ENCODE measurements at places on chromosomes 2 and 18. TPM values are rescaled to one million over a fixed set of nuclear protein-coding genes. Genes with fewer than 3 reads are reported as not detected.

- peak; percentile 16 for DNase-seq
Measured at GRCh38 chr2:233386382-233387041, 32.2 kb downstream of the DGKD start.

- DNase-seq, result no peak
Measured at GRCh38 chr2:239917125-239917956, 107.8 kb downstream of the NDUFA10 start.

GRCh38 chr18:25074925-25075324 lies 277.0 kb downstream of the ZNF521 start:
- DNase-seq, result no peak

The CABLES1 gene
- 52.5 TPM for polyA plus RNA-seq

The KIF5C gene
- 16.3 TPM for polyA plus RNA-seq

- no peak for DNase-seq
Measured at GRCh38 chr2:101176803-101177202, 25.6 kb upstream of the TBC1D8 start.

DNA sequence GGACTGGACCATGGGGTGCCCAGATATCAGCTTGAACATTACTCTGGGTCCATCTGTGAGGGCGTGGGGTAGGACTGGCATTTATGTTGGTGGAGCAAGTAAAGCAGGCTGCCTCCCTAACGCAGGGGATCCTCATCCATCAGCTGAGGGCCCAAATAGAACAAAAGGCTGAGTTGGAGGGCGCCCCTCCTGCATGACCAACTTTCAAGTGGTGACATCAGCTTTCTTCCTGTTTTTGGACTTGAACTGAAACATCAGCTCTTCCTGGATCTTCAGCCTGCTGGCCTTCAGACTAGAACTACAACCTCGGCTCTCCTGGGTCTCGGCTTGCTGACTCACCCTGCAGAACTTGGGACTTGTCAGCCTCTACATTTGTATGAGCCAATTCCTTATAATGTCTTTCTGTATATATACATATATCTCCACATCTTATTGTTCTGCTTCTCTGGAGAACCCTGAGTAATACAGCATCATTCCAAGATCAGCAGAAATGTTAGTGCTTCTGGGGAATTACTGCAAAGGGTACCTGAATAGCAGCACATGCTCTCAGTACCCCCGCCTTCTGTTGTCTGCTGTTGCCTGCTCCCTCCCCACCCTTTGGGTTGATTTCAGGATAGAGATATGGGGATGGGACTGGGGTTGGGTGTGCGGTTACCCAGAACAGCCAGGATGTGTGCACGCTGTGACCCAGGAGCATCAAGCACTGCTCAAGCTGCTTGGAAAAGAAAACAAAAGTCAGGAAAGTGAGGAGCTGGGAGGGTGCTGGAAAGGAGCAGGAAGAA lies 20.0 kb downstream of the TMEM127 start:
- no peak for DNase-seq

DNA sequence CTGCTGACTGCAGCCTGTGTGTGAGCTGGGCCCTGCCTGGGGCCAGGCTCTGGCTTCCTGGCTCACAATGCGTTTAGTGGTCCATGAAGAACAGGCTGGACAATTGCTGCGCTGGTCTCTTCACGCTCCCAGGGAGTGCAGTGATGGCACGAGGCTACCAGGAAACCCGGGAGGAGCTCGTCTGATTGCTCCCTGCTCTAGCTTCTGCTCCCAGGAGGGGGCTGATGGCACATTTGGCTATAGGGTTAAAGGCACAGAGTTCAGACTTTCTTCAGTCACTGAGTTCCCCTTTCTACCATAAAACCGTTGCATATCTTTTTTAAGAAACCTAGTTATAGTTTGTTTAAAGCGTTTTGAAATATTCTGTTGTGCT lies 60.1 kb downstream of the KCNF1 start:
- no peak for DNase-seq
